ENCODE measurements at places on chromosomes 7 and 10.

GRCh38 chr10:96118604-96119450 is 11.3 kb upstream of the ZNF518A start:
- no peak for DNase-seq

DNA sequence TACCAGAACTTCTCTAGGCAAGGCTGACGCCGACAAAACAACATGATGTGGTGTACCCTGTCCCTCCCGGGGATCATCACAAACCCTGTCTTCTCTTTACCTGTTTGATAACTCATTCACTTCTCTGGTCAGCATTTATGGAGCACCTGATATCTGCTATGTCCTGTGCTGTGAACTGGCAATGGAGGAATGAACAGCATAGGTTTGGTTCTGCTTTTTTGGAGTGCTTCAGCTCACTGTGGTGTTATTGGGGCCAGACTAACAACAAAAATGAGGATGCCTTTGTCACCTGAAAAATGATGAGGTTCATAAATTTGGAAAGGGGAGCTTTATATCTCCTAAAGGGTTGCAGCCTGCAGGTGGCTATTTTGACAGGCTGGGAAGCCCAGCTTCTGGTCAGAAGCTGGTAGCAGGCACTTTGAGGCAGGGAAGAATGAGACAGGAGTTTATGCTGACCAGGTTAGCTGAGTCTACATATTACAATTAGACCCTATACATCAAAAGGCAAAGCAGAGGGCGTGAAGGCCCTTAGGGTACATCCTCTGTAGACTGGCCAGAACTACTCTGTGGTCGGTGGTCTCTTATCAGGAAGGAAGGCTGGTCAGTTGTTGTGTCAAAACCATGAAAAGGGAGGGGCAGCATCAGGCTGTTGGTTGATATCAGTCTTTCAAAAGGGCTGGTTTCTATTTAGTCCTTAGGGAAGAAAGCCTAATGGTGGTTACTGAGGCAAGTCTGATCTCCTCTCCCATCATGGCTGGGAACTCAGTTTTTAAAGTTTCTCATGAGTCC is 42.3 kb downstream of the SH2D4B start:
- no peak for DNase-seq

GRCh38 chr10:90939116-90939515 is 18.2 kb upstream of the ANKRD1 start:
- no peak for DNase-seq

- DNase-seq, result no peak
Measured at GRCh38 chr7:3301831-3302618, 973 bp downstream of the SDK1 start.

DNA sequence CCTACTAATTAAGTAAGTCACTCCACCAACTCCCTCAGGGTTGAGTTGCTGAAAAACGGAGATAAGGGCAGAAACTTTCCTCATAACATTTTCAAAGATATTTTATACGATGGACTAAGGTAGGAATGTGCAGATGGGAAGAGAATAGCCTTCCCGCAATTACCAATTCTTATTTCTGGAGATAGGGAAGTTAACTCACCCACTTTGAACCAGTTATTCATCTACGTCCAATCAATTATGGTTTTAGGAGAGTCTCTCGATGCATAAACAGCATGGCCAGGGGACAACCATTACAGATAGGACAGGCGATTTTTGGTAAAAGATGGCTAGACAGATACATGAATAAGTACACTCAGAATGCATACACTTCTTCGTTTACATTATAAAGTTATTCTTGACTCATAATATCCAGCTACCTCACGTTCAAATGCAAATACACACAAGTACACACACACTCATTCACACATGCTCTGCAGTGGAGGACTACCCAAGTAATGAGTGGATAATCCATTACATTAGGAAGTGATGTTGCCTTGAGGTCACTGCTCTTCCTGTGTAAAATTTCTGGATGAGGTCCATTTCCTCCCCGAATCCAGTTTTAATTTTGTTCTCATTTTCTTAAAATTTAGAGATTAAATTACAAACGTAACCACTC is 25.2 kb upstream of the IMMP2L start:
- no peak for DNase-seq
